ENCODE measurements at places on chromosomes 2 and 18.

GRCh38 chr2:101717071-101717845 is 19.8 kb downstream of the MAP4K4 start:
- peak; percentile 33 for DNase-seq

DNA sequence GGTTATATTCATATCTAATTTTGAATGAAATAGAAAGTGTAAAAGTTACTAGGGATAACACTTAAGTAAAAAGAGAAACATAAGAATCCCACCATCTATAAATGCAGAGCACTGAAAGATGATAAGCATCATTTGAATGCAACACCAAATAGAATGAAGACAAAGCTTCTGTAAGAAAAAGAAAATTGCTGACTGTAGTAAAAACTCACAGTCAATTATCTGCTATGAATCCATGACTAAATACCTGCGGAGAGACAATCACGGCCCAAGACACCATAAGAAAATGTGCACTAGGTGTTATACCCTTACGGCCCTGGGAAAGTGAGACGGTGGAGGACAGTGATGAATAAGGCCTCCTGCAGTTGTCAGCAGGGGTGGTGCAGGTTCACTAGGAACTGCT is 45.4 kb upstream of the OSR1 start:
- DNase-seq, result no peak

- DNase-seq, result no peak
These were observed 84.0 kb upstream of the ITPRID2 start for GRCh38 chr2:181807526-181807925.

DNA sequence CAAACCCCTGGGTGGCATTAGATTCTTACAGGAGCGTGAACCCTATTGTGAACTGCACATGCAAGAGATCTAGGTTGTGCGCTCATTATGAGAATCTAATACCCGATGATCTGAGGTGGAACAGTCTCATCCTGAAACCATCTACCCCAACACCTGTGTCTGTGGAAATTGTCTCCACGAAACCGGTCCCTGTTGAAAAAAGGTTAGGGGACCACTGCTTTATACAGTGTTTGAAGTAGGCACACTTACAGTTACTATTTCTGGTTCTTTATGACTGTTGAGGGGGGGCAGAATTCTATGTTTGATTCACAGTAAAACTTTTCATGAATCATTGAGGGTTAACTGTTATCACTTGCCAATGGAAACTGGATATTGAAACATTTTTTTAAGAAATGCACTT is 72.0 kb downstream of the RIF1 start:
- peak; percentile 30 for DNase-seq

GRCh38 chr2:173953047-173953424 is 12.1 kb downstream of the SP3 start:
- no peak for DNase-seq

DNA sequence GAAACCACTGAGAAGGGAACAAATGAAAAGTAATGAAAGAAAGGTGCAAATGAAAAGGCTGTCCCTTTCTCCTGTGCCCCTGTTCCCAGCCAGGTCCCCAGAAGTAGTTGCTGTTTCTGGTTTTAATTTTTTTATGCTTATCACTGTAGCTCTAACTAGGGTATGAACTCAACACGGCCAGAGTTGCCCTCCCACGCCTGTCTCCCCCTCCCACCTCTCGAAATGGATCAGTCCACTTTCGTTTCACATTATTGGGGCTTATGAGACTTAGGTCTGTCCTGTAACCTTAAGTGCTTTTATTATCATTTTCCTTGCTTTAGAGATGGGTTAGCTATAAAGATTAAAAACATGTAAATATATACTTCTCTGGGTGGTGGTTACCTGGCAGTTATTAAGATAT is 8.6 kb downstream of the RBFA start:
- no peak for DNase-seq

Measured in activated naive CD4-positive, alpha-beta T cell treated with anti-CD3 and anti-CD28 coated beads, Interleukin-2, amount 50 U/mL, for 16 hours (primary cell).